ENCODE measurements at places on chromosomes 6 and 20.

DNA sequence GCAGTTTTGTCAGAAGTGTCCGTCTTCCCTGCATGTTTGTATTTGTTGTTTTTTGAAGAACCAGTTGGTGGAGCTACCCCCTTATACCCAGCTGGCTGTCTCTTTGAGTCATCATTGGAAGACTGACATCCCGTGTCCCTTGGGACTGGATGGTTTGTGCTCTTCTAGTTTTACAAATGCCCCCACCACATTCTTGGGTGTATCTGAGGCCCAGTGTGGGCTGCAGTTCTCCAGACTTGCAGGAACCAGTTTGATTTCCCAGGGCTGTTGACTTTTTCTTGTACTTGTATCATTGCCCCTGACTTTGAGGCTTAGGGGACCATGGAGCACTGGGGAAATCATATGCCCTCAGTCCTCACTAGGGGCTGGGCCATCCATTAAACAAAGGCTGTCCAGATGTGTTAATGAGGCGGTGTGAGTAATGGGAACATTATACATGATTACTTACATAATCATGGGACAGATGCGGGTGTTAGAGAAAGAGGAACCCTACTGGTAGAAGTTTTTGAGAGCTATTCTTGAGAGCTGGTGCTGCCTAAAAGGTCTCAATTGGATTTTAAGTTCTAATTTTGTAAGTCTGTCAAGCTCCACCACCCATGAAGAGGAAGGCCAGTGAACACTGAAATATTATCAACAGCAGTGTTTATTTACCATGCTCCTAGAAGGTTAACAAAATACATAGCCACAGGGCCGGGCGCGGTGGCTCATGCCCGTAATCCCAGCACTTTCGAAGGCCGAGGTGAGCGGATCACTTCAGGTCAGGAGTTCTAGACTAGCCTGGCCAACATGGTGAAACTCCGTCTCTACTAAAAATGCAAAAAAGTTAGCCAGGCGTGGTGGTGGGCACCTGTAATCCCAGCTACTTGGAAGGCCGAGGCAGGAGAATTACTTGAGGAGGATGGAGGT lies 8.5 kb downstream of the JARID2 start:
- no peak for DNase-seq

GRCh38 chr6:137723273-137724017 lies 143.6 kb upstream of the TNFAIP3 start:
- DNase-seq, result no peak

DNA sequence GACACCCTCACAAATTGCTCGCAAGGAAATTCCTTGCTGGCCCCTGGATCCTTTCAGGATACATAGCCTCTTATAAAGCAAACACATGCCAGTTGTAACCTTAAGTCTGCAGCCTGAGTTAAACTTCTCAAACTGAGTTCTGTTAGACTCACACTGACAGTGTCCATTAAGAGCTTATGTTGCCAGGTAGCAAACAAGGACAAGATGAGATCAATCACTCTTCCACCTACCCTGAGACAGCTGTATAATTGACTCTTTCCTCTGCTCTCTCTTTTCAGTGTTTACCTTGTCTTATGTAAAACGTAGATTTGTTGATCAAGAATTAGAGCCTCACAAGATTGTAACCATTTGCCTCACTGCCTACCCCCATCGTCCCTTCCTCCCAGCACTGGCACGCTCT lies 359.8 kb downstream of the EPM2A start:
- no peak for DNase-seq

- DNase-seq, result no peak
These were observed 35.2 kb upstream of the MRGBP start for GRCh38 chr20:62760856-62761758.

GRCh38 chr6:32938494-32938893 lies 2.3 kb downstream of the HLA-DMB start:
- no peak for DNase-seq

GRCh38 chr20:3801299-3801698 lies 5.2 kb downstream of the CDC25B start:
- DNase-seq, result no peak

- DNase-seq, result no peak
These were observed 15.3 kb downstream of the TJAP1 start for GRCh38 chr6:43492673-43493072.

GRCh38 chr6:55576811-55577210 lies 2.2 kb downstream of the HMGCLL1 start:
- no peak for DNase-seq

DNA sequence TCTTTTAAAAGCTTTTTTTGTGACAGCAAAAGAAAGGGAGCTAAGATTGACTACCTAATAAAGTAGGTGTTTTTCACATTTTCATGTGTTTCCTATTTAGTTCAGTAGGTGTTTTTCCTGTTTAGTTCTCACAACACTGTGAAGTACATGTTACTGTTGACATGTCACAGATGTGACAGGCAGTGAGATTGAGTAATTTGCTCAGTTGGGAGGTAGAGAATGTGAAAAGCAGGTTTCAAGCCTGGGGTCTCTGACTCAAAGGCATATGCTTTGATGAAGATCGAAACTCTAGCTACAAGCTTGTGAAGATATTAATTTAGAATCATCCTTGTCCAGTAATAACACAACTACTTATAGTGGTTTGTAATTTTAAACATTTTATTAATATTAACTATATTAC lies 43.1 kb downstream of the SLX4IP start:
- DNase-seq, result no peak

DNA sequence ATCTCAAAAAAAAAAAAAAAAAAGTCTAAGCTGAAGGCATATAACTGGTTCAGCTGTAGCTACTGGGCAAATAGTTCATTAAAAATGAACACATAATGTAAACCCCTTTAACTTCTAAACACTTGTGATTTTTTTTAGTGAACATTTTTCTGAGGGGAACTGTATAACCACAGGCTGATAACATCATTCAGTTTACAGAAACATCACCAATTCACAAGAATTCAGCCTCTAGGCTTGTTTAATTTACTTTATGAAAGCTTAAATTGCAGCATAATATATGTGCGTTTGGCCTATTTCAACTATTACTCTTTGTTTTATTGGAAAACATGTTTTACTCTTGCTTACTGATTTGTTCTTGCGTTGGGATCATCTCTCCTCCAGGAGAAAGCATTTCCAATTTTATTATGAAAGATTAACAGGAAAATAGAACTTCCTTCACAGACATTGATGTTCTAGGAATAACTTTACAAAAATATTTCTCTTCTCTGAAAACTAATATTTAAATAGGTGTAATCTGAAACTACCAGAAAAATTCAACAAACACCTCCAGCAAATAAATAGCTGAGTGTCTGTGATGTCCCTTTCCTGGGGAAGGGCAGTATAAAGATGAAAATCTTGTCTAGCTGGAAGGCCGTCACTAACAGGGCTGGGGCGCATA lies 284.5 kb downstream of the UST start:
- DNase-seq, result no peak

DNA sequence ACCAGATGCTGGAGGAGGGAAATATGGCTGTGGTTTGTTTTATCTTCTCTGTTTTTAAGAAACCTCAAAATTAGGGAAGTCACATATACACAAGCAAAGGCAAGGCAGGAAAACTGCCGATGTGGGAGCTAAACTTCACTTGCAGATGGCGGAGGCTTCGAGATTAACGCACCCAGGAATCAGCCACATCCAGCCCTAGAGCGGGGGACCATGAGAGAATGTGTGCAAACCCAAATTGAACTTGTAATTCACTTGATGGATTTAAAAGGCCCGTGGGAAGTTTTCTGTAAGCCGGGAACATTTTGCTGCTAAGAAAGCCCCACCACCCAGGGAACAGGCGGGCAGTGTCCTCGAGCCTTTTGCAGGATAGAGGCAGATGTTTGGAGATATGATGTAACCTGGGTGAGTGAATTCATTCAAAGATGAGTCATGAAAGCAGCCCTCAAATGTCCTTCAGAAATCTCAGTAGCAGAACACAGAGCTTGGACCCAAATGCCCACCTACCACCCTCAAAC lies 39.9 kb downstream of the PREX1 start:
- no peak for DNase-seq

GRCh38 chr20:2446845-2447244 lies 23.7 kb downstream of the SNRPB start:
- no peak for DNase-seq

DNA sequence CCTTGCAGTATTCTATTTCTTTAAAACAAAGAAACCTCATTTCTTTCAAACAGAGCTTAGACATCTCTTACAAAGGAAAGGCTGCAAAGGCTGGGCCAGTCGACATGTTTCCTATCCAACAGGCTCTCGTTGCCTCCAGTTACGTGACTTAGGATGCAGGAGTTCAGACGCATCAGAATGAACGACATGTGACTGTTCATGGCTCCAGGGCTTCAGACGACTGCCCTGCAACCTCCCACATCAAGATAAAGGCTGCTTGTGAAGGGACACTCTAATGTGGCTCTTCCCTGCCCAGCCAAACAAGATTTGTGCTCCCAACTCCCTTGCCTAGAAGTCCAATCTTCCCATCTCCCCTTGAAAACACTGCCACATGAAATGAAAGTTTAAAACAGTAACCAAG lies 14.3 kb upstream of the NEDD9 start:
- DNase-seq, result no peak

GRCh38 chr6:76694795-76695194 lies 622.3 kb upstream of the IMPG1 start:
- DNase-seq, result no peak

GRCh38 chr20:37714978-37715672 lies 21.3 kb downstream of the CTNNBL1 start:
- no peak for DNase-seq

DNA sequence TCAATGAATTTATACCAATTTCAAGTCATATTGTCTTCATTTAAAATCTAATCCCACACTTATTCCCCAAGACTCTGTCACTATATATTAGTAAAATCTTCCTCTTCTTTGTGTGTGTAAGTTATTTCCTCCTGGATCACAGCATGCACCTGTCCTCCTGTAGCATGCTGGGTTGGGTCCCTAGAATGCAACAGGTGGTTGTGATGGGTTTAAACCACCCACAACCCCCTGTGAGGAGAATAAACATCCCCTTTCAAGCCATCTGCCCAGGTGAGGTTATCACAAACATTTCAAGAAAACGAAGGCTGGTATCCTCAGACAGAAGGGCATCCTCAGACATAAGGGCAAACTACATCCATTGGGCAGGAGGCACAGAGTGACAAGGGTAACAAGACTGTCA lies 26.4 kb downstream of the DZANK1 start:
- DNase-seq, result no peak

GRCh38 chr6:20564777-20565176 lies 30.5 kb downstream of the CDKAL1 start:
- DNase-seq, result no peak

GRCh38 chr6:134873500-134874388 lies 76.2 kb downstream of the ALDH8A1 start:
- DNase-seq, result no peak

- no peak for DNase-seq
These were observed 1106.4 kb upstream of the CITED2 start for GRCh38 chr6:140480852-140481251.

DNA sequence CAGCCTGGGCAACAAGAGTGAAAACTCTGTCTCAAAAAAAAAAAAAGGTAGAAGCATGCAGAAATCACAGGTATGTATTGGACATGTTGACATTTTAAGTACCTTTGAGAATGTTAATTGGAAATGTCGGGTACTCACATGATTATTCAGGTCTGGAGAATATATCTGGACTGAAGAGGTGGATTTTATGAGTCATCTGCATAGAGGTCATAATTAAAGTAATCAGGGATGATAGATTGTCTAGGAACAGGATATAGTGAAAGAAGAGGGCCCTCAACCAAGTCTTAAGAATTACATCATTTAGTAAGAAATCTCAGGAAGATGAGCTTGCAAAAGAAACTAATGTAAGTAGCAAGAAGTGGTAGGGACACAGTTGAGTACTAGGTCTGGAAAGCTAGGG lies 212.5 kb downstream of the UTRN start:
- DNase-seq, result no peak

DNA sequence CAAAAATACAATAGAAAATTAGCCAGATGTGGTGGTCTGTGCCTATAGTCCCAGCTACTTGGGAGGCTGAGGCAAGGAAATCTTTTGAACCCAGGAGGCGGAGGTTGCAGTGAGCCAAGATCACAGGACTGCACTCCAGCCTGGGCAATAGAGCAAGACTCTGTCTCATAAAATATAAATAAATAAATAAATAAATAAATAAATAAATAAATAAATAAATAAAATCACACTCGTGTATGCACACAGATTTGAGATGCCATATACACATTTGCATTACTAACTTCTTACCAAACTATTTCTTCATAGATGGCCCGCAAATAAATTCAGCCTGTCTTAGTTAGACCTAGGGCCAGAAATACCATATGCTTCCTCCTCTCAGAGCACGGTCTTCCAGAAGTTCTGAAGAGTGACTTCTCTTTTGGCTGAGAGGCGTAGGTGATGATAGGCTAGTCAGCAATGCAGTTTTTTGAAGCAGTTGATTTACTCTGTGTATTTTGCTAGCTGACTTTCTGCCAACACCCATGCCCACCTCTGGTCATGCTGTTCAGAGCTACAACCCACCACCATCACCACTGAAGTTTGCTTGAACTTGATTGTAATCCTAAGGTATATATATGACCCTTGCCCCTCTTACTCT lies 150.1 kb downstream of the SASH1 start:
- DNase-seq, result no peak

DNA sequence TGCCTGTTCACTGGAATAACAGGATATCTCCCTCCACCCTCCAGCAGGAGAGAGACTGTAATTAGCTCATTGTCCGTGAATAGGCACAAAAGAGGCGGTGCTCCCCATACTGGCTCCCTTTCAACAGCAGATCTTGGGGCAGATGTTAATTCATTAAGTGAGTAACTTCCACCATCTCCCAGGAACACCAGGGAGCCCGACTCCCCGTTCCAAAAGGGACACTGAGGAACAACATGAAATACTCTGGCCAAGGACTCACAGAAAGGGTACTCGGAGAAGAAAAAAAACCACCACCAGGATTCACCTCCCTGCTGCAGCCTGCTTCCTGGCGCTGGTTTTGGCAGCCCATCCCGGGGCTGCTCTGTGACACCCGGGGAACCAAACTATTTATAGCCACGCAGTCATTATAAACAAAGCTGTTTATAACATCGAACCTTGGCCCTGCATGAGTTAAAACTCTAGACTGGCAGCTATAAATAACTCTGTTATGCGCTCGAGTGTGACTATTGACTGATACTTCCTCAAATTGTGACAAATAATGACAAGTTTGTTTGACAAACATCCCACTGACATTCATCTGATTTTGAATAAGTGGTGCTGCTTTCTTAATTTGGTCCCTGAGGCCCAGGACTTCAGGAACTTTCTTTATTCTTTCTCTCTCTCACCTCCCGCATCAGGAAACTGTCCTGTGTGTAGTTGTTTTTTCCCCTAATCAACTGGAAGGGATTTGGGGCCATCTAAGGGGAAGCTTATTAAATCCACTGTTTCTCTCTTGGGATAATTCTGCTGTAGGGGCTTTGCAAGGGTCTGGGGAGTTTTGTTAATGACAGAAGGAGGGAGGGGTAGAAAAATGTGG lies 521.6 kb downstream of the CD83 start:
- DNase-seq, result no peak

DNA sequence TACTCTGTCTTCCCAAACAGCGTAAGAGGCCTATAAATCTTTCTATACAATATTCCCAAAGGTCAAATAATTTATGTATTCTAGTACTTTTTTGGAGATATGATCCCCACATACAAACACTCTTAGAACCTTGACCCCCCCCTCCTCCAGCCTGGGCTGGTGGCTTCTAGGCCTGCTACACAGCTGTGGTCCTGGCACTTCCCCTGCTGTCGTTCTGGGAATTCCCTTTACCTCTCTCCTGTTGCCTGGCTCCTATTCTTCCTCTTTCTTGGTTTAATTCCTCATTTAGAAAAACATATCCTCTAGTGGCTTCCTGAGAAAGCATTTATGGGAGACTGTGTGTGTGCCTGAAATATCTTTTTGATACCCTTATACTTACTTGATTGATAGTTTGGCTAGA lies 4.1 kb upstream of the TXLNB start:
- no peak for DNase-seq
